ENCODE measurements at places on chromosomes 6 and 20.

- DNase-seq: no peak
Observed at GRCh38 chr6:28377879-28378278, 21.7 kb downstream of the ZSCAN12 start.

- DNase-seq: no peak
Observed at GRCh38 chr20:16104783-16105182, 468.5 kb downstream of the KIF16B start.

DNA sequence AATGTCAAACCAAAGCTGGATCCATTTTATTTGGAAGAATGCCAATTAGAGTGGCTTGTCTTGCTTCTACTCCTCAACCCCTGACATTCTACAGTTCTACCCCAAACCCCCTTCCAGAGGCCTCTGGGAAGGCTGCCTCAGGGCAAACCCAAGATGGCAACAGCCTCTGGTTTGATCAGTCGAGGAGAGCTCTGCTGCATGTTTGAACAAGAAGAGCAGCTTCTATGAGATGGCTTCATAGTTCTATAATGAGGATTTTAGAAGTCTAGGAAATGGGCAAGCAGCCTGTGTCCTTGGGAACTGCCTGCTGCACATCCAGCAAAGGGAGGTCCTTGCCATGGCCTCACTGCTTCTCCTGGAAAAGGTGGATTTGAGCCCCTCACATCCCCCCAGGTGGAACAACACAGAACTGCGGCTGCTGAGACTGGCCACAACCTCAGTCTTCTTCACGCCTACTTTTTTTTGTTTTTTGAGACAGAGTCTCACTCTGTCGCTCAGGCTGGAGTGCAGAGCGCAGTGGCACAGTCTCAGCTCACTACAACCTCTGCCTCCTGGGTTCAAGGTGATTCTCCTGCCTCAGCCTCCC is 37.9 kb downstream of the ZC3H12D start:
- no peak for DNase-seq

- DNase-seq: no peak
Observed at GRCh38 chr20:15320941-15321340, 983.5 kb upstream of the FLRT3 start.

DNA sequence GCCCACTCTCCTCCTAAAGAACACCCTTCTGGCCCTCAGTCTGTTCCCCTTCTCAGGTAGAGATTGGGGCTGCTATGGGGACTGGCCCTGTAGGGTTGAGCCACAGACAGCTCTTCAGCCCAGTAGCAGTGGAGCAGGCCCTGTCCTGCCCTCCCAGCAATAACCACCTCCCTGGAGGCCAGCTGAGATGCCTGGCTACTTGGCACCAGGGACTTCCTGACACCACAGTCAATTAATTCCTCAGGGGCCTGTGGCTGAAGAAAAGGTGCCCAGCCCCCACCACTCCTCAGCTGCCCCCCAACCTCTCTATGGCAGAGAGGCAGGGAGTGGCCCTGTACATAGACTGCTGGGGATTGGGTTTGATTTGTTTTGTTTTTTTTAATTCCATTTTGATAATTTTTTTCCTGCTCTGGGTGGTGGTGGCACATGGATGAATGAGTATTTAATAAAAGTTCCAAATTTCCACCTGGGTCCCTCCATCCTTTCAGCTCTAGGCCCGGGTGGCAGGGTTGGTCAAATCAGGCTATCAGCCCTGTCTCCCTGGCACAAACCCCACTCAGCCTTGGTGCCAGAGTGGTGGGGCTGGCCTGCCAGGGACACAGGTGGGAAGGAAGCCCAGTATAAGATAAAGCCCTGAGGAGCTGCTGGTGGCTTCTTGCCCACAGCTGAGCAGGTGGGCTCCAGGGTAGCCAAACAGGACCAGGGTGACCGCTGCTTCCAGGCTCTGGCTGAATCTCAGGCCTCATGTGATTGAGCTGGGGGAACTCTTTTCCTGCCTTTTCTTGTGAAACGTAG is 1.9 kb upstream of the DEF6 start:
- DNase-seq: no peak

DNA sequence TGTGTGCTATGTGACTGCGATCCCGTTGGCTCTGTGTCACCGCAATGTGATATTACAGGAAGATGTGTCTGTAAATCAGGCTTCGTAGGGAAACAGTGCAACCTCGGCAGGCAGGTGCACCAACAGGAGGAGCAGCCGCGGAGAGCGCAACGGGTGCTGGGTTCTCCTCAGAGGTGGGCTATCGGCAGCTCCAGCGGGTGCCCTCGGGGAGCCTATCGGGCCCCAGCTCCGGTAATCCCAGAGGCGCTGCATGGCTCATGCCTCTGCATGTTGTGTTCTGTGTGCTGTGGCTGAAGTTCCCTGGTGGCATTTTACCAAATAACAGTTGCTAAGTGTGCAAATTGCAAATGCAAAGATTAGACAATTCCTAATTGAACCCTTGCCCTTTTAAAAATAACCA is 409.9 kb downstream of the LAMA2 start:
- no peak for DNase-seq

GRCh38 chr6:804771-805170 is 111.8 kb upstream of the EXOC2 start:
- no peak for DNase-seq
